T-helper 1 cell (primary cell): ENCODE measurements at places on chromosomes 2 and 18.

DNA sequence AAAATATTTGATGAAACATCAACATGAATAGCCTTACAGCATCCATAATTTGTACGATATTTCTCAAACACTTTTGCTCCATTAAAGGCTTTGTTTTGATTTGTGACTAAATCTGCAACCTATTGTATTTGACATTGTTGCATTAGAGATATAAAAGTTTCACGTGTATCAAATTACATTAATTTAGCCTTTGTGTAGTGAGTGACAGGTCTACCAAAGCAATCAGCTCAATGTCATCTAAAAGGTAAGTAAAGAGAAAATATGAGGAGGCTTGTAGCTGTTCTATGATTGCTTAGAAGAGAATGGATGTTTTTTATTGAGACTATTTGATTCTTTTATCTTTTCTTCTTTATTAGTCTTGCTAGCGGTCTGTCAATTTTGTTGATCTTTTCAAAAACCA, 430.2 kb downstream of the GALR1 start:
- no peak for DNase-seq

GRCh38 chr2:85019121-85019520, 48.2 kb downstream of the KCMF1 start:
- no peak for DNase-seq

- DNase-seq: no peak
These were observed 56.4 kb downstream of the RTP5 start for GRCh38 chr2:241925821-241926441.

GRCh38 chr18:79632765-79633164, 46.8 kb upstream of the CTDP1 start:
- no peak for DNase-seq

DNA sequence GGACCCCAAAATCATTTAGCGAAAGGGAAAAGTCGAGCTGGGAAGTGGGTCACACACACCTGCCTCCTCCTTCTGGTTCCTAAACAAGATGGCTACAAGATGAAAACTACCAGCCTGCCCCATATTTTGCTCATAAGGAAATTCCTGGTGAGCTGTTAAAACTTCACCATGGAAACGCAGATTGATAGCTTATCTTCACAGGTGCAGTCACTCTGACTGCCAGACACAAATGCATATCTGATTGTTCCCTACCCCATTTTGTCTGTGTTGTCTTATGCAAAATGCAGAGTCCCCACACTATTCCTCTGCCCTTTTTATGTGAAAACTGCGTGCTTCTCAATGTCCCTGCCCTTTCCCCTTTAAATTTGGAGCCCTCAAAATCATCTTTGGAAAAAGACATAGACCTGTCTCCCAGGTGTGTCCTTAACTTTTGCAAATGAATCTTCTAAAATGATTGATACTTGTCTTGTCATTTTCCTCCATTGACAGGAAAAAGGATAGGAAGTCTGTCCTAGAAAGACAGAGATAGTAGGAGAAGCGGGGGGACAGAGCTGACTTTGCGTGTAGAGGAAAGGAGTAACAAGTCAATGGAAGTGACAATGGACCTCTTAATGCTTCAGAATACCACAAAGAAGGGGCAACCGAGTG, 38.9 kb upstream of the THOC1 start:
- no peak for DNase-seq

DNA sequence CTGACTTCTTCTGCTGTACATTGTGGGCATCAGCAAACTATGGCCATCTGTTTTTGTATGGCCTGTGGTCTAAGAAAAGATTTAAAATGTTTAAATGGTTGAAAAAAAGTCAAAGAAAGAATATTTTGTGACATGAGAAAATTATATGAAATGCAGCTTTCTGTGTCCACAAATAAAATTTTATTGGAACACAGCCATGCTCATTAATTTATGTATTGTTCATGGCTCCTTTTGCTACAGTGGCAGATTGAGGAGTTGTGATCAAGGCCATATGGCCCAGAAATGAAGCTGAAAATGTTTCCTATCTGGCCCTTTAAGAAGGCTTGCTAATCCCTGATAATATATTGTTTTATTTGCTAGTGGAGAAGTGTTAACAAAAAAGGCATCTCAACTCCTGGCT, 162.0 kb downstream of the SLC4A3 start:
- no peak for DNase-seq

GRCh38 chr2:239303711-239304532, 96.9 kb downstream of the HDAC4 start:
- DNase-seq: no peak

DNA sequence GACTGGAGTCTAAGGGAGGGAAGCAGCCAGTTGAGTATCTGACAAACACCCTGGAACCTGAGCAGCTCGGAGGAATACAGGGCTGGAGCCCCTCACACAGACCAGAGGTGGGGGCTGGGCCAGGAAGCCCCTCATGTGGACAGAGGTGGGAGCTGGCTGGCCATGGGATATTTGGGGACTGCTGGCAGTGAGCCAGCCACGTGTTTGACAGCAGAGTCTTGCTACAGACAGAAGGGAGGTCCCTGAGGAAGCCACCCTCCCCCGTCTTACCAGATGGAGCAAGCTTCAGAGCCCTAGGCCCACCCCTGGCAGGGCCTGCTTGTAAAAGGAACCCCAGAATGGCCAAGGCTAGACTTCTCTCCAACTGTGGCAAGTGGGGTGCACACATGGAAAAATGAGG, 3.6 kb upstream of the MTERF4 start:
- DNase-seq: no peak

DNA sequence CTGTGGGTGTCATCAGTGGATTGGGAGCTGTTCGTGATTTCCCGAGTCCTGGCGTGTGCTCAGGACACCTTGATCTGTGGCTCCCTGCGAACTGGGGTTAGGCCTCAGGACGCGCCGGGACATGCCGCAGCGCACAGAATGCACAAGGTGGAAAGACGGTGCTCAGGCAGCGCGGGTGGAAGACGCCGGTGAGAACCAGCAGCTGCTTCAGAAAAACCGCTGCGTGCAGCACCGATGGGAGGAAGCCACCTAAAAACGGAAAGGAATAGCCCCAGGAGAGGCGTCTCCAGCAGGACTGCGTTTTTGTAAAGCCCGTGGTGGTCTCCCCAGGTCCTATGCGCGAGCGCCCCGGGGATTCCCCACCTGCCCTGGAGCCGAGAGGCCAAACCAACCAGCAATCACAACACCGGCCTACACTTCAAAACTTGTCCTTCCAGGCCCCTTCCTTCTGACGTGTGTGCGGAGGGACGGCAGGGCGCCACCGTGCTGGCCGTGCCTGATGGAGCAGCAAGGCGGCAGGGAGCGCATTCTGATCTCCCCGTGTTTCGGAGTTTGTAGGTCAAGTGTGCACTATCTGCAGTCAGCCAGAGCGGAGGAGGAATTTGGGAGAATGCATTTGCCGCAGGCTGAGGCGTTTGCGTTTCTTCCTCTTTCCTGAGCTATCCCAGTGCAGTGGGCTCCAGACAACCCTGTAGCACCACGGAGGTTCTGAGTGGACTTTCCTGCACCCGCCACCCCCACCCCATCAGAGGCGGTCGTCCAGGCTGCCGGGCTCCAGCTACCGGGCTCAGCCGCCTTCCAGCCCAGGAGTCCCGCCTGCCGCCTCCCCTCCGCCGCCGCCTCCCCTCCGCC, 32.2 kb downstream of the RTP5 start:
- no peak for DNase-seq

DNA sequence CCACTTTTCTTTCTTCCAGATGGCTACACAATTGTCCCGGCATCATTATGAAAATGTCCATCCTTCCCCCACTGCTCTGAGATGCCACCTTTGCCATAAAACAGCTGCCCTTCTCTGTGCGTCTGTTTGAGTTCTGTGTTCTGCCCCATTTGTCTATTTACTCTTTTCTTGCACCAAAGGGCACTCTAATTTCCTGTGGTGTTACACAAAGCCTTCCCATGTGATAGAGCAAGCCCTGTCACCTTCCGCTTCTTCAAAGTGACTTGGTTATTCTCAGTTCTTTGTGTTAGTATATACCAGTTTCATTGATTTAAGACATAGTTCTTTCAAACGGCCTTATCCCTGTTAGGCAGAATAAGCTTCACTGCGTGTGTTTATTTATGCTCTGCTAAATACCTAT, 84.1 kb downstream of the FBXO15 start:
- DNase-seq: no peak

GRCh38 chr2:86068136-86068588, 37.5 kb downstream of the POLR1A start:
- DNase-seq: peak; percentile 21

GRCh38 chr2:8543383-8544170, 138.3 kb upstream of the ID2 start:
- no peak for DNase-seq

- no peak for DNase-seq
These were observed 50.0 kb upstream of the HPCAL1 start for GRCh38 chr2:10252661-10253060.

DNA sequence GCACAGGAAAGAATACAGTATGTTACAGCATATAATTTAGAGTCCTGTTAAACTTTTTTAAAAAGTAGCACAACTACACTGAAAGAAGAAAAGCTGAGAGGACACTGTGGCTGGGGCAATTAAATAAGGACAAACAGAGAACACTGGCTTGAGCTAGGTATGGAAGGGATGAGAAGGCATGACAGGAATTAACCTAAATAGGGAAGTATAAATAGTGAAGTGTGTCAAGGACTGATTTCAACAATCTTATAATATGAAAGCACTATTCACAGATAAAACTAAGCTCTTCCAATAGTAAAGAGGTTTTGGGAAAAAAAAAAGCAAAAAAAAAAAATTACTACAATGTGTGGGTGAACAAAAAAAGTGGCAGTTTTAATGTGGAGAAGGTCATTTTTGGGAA, 45.5 kb downstream of the PPP3R1 start:
- DNase-seq: no peak

DNA sequence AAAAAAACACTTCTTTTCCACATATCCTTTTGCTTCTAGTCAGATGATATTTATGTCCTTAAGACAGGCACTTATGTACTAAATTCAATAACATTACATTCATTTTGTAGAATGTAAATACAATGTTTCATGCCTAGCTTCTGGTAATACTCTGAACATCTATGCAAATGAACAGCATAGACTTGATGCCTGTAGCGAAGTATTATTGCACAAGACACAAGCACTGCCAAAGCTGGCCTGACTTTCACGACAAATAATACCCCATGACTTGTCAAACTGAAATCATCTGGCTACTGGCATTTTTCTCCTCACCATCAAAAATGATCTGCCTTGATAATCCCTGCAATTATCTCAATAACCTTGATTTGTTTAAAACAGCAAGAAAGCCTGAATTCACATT, 101.3 kb downstream of the L3MBTL4 start:
- DNase-seq: no peak

DNA sequence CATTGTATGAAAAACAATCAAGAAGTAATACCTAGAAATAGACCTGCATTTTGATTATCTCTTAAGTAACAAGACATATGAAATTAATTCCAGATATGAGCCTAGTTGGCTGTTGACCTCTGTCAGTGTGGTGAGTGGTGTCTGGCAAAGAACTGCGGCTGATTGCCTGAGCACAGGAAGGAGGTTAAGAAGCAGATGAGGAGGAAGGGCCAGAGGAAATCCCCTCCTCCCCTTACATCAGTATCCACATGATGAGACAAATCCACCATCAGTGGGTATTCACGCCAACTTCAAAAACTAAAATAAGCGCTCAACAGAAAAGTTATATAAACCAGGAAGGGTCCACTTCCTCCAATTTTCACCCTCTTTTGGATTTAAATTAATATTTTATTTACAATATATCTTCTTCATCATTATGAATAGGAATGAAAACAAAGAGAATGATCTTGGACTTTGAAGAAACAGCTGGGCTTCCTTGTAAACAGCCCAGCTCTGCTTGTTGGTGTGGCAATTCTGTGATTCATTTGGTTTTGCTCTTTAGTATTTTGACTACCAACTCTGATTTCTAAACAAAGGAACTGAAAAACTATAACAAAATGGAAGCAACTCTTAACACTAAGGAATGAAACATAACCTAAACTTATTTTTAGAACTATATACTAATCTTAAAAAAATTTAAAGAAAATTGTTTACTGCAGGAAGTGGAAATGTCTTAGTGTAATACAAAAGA, 27.3 kb downstream of the RFTN2 start:
- no peak for DNase-seq

DNA sequence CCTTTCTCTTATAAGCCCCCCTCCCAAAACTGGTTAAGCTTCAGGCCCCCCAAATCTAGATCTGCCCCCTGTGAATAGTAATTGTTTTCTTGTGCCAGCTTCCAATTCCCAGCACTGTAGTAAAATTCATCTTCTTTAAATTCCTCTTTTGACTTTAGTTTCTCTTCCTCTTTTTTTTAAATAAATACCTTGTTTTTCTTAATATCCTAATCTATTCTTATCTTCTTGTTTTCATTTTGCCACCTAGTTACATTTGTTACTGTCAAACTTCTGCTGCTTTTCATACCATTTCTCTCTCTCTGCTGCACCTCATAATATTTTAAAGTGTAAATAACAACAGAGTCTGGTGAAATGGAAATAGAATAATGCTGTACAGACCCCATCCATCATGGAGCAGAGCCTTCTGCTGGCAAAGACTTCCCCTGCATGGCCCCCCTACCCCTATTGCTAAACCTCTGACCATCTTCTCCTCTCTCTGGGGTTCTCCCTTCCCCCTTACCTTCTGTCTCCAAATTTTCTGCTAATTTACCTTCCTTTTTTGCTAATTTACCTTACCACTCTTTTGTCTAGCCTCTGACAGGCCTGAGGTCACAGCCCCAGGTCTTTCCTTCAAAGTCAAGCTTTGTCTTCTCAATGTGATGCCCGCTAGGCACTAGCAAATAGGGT, 94.9 kb upstream of the PAPOLG start:
- no peak for DNase-seq

DNA sequence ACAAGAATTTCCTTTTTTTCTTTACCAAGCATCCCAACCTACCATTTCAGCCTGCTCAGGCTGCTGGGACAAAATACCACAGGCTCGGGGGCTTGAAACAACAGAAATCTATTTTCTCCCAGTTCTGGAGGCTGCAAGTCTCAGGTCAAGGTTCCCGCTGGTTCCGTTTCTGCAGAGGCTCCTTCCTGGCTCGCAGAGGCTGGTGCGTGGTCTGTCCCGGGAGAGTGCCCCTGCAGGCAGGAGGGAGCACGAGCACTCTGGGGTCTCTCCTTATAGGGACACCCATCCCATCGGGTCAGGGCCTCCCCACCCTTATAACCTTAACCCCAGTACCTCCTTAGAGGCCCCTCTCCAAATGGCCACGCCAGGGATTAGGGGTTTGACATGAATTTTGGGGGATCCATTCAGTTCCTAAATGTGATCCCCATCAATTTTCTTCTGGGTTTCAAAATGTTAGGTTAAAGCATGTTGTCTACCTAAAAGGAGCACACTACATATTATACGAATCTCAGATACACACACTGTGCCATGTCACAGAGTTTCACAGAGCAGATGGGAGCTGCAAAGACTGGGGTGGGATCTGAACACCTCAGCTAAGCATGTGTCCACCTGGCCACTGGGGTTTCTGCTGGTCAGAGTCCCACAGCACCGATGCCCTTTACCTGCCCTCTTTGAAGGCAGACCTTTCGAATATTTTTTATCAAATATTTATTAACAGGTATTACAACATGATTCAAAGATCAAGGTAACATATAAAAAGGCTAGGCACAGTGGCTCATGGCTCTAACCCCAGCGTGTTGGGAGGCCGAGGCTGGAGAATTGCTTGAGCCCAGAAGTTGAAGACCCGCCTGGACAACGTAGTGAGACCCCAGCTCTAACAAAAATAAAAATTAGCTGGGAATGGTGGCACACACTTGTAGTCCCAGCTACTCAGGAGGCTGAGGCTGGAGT, 17.6 kb upstream of the ADI1 start:
- no peak for DNase-seq
